ENCODE measurements at places on chromosomes 12 and 14. TPM values are rescaled to one million over a fixed set of nuclear protein-coding genes. Genes with fewer than 3 reads are reported as not detected.

The OR4K1 gene
- not detected for polyA plus RNA-seq

The DAD1 gene
- polyA plus RNA-seq: 305 TPM

The ALDH2 gene
- polyA plus RNA-seq: 91.5 TPM

The VDR gene
- 3.6 TPM for polyA plus RNA-seq

The TRIM9 gene
- 3.2 TPM for polyA plus RNA-seq

The KRT77 gene
- polyA plus RNA-seq: not detected

The CYP46A1 gene
- polyA plus RNA-seq: 1.4 TPM

The PPM1H gene
- 26.8 TPM for polyA plus RNA-seq

The CELA1 gene
- not detected for polyA plus RNA-seq

The TBX3 gene
- 70.5 TPM for polyA plus RNA-seq

The LETMD1 gene
- polyA plus RNA-seq: 132 TPM

The C1S gene
- polyA plus RNA-seq: 51.9 TPM

The C14orf180 gene
- 0.17 TPM for polyA plus RNA-seq

Measured in left renal cortex interstitium (tissue), 4 donors.